ENCODE measurements at places on chromosomes 1 and 21.

DNA sequence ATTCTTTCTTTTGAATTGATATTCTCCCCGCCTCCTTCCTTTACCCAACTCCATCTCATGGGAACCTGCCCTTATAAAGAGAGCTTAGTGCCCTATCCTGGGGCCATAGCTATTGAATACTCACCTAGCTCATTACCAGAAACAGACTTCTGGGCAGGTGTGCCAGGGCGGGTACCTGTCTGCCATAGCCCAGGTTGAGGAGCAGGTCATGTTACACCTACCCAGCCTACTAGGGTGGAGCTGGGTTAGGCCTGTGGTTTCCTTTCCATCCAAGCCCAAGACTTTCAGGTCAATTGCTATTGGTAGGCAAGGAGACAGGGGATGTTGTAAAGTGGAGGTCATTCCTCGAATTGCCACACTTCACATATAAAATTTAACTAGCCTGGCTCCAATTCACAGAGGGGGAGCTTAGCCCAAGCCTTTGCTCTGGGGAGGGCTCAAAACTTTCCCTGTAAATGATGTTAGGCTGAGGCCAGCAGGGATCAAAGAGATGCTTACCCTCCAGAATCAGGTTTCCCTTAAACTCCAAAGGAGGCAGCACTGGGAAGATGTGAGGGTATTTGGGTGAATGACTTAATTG lies 87.1 kb upstream of the IPO9 start:
- no peak for DNase-seq

DNA sequence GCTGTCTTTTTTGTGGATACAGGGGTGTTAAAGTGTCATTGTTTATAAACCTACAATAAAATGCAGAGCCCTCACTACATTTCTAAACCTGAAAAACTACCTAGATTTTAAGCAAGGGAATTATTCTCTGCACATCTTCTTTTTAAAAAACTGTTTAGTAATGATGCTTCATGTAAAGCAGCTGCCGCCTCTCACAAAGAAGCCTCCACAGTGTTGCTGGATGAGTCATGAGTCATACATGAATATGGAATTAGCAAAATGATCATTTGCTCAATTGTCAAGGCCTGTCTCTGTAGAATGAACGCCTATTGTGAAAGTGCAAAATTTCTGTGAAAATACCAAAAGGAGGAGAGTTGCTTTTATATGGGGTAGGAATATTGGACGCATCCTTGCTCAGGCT lies 259.5 kb upstream of the CHRM3 start:
- no peak for DNase-seq

DNA sequence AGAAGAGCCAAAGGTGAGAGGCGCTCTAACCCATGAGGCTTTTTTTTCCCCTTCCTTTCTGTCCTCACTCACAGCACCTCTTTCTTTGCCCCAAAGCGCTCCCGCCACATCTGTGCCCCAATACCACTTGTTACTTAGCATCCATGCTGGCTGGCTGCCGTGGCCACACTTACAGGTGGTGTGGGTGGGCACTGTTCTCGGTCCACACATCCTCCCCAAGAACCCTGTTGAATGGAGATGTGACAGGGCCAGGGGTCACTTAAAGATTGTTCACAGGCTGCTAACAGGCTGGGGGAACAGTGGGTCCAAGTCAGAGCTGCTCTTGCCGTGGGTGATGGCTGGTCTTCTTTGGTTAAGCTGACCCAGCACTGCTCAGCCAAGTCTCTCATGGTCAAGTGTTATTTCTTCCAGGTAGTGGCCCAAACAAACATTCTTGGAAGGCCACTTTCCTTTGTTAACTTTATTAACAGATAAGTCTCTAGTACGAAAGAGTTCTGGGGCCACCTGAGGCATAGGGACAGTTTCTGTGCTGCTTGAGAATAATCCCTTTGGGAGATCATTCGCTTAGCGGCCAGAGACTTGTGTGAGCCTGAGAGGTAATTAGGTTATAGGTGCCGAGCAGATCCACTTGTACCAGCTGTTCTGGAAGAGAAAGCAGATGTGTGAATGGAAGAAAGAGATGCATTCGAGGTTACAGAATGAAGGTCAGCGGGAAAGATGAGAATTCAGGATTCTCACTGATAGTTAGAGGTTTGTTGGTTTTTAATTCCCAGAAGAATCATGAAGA lies 62.6 kb upstream of the IRF2BP2 start:
- DNase-seq: no peak

GRCh38 chr1:88150330-88150729 lies 533.7 kb upstream of the PKN2 start:
- no peak for DNase-seq

DNA sequence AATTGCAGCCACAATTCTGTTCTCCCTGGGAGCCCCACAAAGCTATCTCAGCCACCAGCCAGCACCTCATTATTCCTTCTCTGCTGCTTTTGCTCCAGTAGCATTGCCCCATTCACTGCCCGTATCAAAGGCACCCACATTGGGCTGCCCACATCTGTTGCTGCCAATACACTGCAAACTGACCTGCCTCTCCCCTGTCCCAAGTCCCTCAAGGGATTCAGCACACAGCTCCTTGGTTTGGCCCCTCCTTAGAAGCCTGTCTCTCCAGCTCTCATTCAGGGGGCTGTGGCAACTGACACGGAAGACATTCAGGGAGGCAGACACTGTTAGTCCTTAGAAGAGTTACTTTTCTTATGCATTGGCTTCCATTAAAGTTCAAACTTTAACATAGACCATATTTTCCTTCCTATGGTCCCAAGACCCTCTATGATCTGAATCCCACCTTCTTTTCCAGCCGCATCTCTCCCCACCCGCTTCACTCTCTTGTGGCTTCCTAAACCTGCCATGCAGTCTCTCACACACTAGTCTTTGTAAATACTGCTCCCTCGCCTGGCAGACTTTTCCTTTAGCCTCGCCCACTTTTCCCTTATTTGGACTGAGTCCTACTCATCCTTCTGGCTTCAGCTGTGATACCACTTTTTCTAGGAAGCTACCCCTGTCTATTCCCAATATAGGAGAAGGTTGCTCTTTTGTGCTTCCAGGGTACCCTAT lies 19.3 kb upstream of the KLHDC8A start:
- no peak for DNase-seq

DNA sequence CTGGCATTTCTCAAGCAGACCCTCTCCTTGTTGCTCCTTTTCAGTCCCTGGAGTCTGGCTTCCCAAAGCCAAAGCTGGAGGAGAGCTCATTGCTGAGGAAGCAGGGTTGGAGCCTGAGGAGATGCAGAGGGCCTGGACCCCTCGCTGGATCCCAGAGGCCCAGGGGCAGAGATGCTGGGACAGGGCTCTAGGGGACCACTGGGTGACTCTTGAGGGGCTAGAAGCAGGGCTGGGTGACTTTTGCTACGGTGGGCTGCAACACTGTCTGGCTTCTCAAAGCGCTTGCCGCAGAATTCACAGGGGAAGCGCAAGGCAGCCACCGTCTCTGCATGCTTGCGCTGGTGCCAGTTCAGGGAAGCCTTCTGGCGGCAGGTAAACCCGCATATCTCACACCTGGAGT lies 8.8 kb downstream of the ZNF692 start:
- no peak for DNase-seq

DNA sequence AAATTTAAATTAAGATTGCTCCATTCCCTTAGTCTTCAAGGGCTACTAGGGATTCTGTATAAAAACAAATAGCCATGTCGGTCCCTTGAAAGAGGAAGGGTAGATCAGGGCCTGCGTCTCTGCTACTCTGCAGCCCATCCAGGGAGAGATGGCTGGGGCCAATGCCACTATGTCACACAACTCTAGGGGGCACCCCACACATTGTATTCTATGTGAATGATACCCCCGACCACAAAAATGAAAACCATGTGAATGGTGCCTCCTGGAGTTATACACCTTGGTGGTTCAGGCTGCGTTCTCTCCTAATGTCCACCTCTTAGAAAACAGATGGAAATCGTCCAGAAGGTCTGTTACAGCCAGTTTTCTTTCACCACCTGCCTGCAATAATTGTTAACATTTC lies 18.0 kb downstream of the PIK3C2B start:
- no peak for DNase-seq

DNA sequence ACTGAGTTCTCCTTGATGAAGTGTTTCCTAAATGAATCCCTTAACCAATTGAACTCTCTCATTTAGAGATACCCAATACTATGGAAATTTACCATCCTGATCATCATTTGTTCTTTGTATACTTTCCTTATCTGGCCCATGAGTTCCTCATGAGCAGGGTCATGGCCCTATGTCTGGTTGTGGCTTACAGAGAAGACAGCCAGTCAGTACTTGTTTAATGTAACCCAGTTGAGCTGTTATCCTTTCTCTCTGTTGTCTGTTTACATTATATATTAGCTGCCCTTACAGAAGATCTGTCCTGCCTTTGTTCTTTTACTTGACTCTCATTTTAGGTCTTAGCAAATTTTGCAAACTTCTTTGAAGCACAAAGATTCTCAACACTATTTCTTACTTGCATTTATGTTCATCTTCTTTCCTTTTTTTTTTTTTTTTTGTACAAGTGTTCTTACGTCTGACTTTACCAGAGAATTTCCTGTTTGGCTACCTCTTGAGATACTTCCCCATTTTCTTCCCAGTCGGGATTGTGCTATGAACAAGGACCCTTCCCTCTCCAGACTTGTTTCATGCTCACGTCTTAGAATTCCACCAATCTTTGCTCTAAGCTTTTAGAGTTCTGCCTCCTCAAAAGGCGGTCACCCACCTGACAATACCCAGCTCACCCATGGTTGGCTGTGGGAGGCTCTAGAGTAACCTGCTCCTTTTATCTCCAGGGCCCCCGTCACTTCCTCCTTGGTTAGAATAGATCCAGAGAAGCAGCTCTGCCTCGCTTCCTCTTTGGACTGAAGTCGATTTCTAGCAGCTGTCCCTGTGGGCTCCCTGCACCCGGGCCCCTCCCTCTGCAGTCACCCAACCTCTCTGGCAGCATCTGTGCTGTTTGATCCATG lies 53.6 kb upstream of the RUNX1 start:
- no peak for DNase-seq

- no peak for DNase-seq
Observed at GRCh38 chr1:5989731-5990271, 2.4 kb downstream of the NPHP4 start.

DNA sequence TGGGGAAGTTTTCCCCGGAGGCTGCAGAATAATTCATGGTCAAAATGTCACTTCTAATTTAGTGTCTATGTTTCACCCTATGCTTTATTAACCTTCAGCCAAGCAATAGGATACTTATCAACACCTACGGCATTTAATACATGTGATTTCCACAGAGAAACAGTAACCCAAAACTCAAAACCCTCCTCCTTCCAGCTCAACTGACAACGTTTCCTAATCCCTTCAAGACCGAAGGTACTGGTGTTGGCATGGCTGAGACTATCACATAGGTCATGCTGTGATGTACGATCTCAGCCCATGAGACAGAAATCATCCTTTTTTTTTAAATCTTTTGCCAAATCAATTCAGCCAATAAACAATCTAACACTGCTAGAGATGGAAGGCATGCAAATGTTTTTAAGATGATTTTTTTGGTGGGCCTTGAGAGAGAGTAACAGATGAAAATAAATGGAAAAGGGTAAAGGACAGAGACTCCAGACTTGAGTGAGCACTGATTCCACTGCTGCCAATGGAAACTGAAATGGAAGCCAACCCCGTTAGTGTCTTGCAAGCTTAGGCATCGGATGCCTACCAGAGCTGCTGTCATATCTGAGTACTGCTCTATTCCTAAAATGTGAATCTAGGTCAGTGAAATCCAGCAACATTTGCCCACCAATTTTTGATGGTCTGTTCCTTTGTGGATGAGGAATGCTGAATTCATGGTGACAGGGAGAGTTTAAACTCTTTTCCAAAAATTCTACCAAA lies 63.4 kb upstream of the BCL10 start:
- no peak for DNase-seq

DNA sequence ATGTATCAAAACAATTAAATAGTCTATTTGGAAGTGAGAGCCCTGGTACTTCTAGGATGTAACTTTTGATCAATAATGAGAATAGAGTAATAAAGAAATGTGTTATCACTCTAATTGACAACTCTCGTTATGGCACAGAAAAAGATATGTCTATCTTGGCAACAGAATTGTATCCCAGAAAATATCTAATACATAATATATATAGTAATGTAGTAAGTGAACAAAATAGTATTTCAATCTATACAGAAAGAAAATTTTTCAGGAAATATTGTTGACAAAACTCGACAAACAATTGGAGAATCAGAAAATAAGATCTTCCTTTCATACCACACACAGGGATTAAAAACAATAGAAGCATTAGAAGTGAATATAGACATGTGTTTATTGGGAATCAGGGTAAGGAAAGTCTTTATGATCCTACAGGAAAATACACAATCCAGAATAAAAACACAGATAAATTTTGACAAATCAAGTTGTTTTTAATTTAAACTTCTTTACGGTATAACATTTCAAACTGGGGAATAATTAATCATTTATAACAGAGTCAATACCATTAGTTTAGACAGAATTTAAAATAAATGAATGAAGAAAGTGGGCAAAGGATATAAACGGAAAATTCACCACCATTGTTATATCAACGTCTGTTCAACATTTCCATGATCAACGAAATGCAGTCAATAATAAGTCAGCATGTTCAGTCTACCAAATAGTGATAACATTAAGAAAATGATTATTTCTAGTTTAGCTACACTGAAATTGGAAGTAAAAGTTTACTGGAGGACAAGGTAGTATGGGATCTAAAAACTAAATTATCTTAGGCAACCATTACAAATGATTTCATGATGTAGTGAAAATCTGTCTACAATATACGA lies 1526.5 kb upstream of the TPTE start:
- no peak for DNase-seq

DNA sequence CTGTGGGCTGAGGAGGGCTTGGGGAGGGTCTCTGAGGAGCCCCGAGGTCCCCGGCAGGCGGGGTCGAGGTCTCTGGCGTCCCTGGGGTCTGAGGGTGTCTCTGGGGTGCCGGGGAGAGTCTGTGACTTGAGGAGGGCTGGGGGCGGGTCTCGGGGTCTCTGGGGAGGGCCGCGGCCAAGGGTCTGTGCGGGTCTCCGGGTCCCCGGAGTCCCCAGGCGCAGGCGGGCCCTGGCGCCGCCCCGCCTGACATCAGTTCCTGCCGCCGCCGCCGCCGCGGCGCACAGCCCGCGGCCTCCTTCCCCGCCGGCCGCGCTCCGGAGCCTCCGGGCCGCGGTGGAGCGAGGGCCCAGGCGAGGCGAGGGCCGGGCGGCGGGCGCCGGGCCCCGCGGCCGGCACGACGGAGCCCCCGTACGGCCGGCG lies at the start of gene PLEKHM2:
Gene PLEKHM2, plus strand, starts transcription at position 279 of the 420 bp plus-strand sequence. CDS start 239 bp downstream, outside the sequence.
- DNase-seq: no peak

GRCh38 chr1:71986160-71986559 lies 296.2 kb downstream of the NEGR1 start:
- DNase-seq: no peak

DNA sequence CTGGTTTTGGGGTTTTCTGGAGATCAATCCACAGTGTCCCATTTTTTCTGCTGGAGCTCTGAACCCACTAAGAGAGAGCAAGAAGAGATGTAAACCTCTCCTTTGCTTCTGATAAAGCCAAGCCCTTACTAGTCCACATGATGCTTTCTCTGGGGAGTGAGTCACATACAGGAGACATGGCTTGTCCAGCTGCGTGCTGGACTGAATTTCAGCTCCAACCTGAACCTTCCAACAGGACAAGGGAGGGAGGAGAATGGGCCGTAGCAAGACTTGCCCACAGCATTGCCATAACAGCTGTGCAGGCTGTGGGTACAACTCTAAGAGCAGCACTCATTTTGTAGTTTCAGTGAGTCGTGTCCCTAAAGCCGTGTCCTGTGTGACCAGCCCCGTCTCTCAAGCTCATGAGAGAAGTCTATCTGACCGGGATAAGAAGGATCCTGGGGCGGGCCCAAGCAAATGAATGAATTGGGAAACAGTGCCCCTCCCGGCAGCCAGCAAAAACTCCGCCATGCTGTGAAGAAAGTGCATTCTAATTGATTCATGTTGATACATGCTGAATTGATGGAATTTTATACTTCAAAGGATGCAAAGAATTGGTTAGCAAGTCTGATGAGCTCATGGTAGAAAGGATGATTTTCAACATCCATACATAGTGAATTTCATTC lies 195.2 kb downstream of the GABPA start:
- DNase-seq: no peak

Measured in stimulated activated CD8-positive, alpha-beta memory T cell treated with anti-CD3 and anti-CD28 coated beads, Interleukin-2, amount 100 ng/mL, for 1 hour (primary cell).